ENCODE measurements at places on chromosomes 12 and 14. TPM values are rescaled to one million over a fixed set of nuclear protein-coding genes. Genes with fewer than 3 reads are reported as not detected.

DNA sequence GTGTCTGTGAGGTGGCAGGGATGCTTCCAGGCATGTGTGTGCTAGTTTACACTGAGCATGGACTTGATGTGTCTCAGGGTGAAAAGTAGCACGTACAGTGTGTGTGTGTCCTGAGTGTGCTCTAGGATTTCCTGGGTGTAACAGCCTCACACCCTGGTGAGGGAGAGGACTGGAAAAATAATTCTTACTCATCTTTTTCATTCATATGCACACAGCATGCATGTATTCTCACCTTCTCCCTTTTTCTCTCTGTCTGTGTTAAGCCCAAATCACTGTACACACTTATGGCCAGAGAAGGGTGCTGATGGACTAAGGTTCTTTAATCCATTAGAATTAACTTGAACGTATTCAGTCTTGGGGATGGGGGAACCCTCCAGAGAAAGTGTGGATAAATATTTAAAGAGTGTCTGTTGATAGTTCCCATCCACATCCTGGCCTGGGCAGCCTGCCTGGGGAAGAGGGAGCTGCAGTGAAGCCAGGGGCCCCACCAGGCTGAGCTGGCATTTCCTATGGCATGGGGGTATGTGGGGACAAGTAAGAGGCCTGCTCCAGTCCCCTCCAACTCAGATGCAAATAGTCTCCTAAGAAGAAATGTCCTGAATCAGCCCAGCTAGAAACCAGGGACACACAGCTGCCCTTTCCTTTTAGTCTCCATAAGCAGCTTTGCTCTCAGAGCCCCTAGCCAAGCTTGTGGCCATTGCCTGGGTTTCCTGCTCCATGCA lies 1.1 kb upstream of the HOXC8 start:
- no peak for DNase-seq

GYS2 gene
- total RNA-seq, result not detected

- no peak for DNase-seq
Observed at GRCh38 chr14:33404054-33404453, 465.4 kb downstream of the NPAS3 start.

TMEM132C gene
- 0.22 TPM for total RNA-seq

NFKBIA gene
- total RNA-seq, result 39.1 TPM

DNA sequence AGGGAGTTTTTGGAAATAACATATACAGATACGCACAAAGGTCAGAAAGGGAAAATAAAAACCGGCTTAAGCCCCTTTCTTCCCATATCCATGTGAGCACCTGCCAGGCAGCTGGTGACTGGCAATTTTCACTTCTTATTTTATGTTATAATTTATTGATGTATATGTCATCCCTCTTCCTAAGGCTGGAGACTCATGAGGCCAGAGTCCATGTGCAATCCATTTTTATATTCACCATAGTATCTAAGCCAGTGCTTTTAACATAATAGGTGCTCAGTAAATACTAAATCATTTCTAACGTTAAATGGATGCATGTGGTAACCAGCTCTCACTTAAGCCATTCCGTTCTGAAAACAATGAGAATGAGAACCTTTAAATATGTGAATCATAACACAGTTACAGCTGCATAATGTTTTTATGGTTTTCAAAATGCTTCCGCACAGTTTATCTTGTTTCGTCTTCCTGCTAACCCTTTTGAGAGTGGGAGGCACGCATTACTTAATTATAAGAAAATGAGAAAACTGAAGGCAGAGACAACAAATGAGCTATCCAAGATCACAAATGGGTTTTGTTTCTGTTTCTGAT lies 178.3 kb downstream of the CACNA1C start:
- no peak for DNase-seq

FZD10 gene
- total RNA-seq, result 0.55 TPM

DNA sequence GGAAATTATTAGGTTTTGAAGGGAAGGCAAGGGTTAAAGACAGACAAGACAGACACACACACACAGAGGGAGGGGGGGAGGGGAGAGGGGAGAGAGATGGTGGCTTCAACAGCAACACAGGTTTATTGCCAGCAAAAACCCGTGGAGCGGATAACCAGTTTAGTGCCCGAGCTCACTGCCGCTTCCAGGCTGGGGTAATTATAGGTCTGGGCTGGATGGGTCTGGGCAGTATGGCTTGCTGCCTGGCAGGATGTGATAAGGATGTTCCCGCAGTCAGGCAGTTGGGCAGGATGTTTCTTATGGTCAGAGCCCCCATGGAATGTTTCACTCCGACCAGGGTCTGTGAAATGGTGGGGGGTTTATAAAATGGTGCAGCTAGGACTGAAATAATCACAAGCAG lies 4.4 kb upstream of the TDRD9 start:
- DNase-seq, result no peak

TGM1 gene
- 2.9 TPM for total RNA-seq

PNMA1 gene
- 56.1 TPM for total RNA-seq

COCH gene
- total RNA-seq, result 25.8 TPM

DNA sequence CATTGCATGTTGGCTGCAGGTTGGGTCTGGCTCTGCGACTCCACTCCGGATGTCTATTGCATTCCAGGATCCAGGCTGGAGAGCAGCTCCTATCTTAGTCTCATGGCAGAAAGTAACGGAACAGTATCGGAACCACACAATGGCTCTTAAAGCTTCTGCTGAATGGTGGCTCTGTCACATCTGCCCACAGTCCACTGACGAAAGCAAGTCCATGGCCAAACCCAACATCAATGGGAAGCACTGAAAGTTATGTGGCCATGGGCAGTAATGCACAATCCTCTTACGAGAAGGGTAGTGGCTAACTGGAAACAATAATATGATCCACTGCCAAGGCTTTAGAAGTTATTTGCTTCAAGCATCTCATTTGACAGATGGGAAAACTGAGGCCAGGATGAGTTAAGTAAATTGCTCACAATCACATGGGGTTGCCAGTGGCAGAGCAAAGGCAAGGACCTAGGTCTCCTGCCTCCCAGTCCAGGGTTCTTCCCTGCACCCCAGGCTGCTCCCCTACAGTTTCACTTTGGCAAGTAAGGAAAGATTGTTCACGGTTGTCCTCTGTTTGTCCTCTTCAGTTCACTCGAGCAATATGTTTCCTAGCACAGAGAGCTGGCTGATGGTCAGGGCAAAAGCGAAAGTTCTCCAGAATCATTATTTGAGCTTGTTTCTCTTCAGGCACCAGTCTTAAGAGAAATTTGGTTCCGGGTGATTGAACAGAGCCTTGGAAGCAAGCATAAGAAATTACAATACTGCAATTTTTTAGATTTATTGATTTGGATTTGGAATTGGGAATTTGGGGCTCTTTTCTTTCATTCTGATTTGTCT lies 54.2 kb downstream of the CKAP4 start:
- DNase-seq, result no peak

TUBA1A gene
- 148 TPM for total RNA-seq

DNA sequence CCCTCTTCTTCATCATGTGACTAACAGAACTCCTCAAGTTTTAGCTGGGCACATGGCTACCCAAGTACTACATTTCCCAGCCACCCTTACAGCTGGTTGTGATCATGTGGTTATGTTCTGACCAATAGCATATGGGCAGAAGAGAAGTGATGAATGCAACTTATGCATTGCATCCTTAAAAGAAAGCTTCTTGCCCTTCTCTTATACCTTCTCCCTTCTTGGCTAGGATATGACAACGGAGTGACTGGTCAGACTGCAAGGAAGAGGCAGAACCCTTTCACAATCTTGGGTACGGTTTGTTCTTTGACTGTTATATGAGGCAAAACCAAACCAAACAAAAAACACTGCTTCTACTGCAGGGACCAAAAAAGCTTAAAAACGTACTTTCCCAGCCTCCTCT lies 66.5 kb upstream of the MAX start:
- no peak for DNase-seq

TAS2R8 gene
- not detected for total RNA-seq

DNA sequence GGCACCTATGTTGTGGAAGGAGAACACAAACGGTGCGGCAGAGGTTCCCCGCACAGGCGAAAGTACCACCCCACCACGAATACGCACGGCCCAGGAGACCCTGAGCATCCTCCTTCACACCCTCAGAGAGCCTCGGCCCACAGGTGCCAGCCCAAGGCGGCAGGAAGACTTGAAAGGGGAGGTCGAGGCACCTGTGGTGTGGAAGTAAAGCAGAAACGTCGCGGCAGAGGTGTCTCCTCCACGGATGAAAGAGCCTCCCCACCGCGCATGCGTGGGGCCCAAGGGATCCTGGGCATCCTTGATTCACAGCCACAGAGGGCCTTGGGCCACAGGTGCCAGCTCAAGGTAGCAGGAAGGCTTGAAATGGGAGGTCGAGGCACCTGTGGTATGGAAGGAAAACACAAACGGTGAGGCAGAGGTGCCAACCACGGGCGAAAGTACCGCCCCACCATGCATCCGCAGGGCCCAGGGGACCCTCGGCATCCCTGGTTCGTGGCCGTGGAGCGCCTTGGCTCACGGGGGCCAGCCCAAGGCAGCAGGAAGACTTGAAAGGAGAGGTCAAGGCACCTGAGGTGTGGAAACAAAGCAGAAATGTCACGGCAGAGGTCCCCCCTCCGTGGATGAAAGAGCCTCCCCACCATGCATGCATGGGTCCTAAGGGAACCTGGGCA lies 380.1 kb downstream of the ALG10 start:
- DNase-seq, result peak; percentile 15

- DNase-seq, result peak; percentile 26
Observed at GRCh38 chr14:54803396-54803795, 99.2 kb downstream of the GCH1 start.

ADSS1 gene
- total RNA-seq, result 7.8 TPM

TAS2R20 gene
- total RNA-seq, result 1.3 TPM

DNA sequence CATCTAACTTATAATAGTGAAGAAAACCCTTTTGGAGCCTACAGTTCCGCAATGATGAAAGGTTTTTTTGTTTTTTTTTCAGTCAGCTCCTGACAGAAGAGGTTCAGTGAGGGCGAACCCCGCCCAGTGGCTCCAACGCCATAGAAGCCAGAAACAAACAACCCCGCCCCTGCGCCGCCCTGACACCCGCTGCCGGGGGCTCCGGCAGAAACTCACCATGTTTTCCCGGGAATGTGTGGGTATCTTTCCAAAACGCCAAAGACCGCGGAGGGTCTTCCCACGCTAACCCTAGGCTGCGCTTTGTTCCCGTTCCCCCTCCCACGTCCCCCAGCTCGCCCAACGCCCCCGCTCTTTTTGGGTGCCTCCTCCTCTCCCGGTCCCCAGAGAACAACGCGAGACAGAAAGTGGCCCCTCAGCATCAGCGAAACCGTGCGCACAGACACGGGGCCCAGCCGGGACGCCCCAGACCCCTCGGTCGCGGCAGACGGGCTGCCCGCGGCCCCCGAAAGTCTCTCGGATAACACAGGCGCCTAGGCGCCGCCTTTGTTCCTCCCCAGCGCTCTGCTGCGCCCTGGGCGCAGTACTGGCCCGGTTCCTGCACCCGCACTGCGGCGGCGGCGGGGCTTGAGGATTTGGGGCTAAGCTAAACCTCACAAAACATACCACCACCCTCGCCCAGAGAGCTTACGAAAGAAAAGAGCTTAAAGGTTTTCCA lies 522 bp downstream of the TUBA1A start:
- peak; percentile 65 for DNase-seq

GRCh38 chr12:4030929-4031702 lies 157.9 kb upstream of the PARP11 start:
- DNase-seq, result peak; percentile 99

DNA sequence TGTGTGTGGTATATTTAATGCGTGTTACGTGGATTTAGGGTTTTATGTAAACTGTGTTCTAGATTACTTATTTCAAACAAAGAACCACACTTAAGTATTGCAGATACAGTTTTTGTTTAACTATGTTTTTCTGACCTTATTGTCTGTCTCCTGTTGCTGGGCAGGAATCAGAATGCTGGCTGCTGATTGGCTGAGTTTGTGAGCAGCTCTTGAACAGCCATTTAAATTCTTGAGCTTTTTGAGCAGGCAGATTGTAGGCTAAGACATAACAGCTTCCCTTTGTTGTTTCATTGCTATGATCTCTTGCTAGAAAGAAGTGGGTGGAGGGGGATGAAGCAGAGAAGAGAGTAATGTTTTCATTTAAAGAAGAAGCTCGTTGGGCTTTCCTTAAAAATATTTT lies 52.2 kb downstream of the ATF7IP start:
- DNase-seq, result peak; percentile 89
